ENCODE measurements at places on chromosomes 13 and 19. TPM values are rescaled to one million over a fixed set of nuclear protein-coding genes. Genes with fewer than 3 reads are reported as not detected.

PGLYRP2 gene
- not detected for total RNA-seq

OCEL1 gene
- total RNA-seq, result 22.2 TPM

ZNF571 gene
- 6.7 TPM for total RNA-seq

CGB2 gene
- total RNA-seq, result not detected

SLC44A2 gene
- 168 TPM for total RNA-seq

SYNGR4 gene
- not detected for total RNA-seq

FFAR1 gene
- not detected for total RNA-seq

GRCh38 chr13:21777166-21777565 lies 106.3 kb downstream of the FGF9 start:
- H3K27ac ChIP-seq, result no peak overlapping the region
- no peaks in the 10 kb centered on the region for H3K4me1 ChIP-seq
- H3K27me3 ChIP-seq, result no peaks in the 10 kb centered on the region
- H3K4me3 ChIP-seq, result no peak overlapping the region
- DNase-seq, result no peak

GRCh38 chr13:27792393-27793218 lies at the start of gene GSX1:
TSS of gene GSX1 (plus strand) at chr13:27792483. CDS start at chr13:27792691, 208 bp downstream.
- H3K27me3 ChIP-seq, result peaks cover 83% of the 10 kb centered on the region
- peaks cover 50% of the 10 kb centered on the region for H3K4me1 ChIP-seq

DNA sequence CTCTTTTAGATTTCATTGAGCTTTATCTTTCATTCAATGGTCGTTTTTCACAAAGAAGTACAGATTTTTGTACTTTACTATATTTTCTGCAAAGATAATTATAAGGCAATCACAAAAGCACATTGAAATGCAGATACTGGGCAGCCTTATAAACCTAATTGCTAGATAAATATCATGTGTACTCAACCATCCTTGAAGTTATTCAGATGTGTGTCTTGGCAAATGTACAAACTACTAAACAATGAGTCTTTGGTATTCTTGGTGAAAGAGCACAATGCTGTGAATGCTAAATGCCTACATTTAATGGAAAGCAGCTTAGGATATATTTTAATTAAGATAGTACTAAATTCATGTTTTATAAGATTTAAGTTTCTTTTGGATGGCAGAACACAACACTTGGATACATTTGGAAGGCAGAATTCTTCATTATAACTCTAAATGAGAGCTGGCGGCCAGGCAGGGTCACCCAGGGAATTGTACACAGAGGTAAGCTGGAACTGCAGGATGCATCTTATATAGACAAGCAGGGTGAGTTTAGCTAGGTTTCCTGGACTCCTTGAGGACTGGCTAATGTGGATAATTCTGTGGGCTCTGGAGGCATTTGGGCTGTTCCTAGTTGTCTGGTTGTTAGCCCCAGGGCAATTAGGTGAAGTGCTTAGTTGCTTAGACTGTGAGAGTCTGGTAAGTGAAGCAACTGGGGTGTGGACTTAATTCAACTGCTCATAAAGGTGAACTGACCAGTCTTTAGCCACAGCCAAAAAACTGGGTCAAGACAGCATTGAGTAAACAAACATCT lies 286.6 kb downstream of the PCDH20 start:
- DNase-seq, result no peak
- H3K4me1 ChIP-seq, result no peaks in the 10 kb centered on the region

DNA sequence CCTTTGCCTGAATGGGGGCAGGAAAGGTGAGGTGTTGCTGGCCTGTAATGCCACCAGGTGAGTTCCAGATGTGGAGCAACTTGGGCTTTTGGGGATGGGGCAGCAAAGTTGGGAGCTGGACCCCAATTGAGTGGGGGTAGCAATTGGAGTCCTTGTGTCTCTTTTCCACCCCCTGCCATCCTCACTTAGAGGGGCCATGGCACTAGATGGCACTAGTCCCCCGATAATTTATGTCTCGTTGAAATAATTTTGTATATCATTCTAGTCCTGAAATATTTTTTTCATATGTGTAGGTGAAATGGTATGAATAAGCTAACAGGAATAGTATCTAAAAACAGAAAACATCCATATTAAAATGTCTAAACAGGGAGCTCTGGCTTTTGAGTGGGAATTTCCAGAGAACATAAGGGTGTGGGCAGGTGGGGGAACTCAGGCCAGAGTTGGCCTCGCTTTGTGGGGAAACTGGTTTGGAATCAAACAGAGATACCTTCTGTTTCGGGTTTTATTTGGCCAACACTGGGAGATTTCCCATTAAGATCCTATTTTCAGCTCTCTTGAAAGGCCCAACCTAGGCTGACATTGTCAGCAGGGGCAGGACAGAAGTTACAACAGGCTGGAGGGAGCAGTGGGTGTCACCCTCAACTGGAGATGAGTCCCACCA lies 3.4 kb downstream of the ZNF576 start:
- H3K4me3 ChIP-seq, result no peak overlapping the region
- no peak overlapping the region for H3K27ac ChIP-seq
- H3K36me3 ChIP-seq, result peaks cover 31% of the 10 kb centered on the region
- no peaks in the 10 kb centered on the region for H3K27me3 ChIP-seq
- peaks cover 30% of the 10 kb centered on the region for H3K4me1 ChIP-seq
- DNase-seq, result no peak

GRCh38 chr19:54677217-54677616 lies 14.4 kb downstream of the LILRB4 start:
- DNase-seq, result no peak
- no peak overlapping the region for H3K4me3 ChIP-seq
- H3K27me3 ChIP-seq, result peaks cover 1% of the 10 kb centered on the region
- H3K4me1 ChIP-seq, result no peaks in the 10 kb centered on the region
- H3K36me3 ChIP-seq, result no peaks in the 10 kb centered on the region

DNA sequence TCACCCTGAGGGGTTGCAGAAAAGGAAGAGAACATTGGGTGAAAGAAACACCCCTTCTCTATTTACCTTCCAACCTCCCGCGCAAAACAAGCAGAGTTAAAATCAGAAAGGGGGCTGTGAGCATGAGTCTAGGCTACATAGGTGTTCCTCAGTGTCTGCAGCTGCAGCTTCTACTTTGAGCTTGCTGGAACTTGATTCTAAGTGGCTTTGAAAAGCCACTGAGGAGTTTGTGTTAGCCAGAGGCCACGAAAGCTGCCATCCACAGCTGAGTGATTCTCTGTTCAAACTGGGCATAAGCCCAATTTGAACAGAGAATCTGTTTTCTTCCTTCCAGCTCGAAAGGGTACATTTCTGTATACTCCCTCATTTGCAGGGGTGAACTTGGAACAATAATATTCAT lies 343.9 kb downstream of the PCDH9 start:
- DNase-seq, result no peak
- H3K4me3 ChIP-seq, result no peak overlapping the region
- H3K27me3 ChIP-seq, result no peaks in the 10 kb centered on the region
- no peaks in the 10 kb centered on the region for H3K36me3 ChIP-seq

GRCh38 chr13:60562096-60562780 lies 165.2 kb downstream of the TDRD3 start:
- no peaks in the 10 kb centered on the region for H3K36me3 ChIP-seq
- no peak overlapping the region for H3K4me3 ChIP-seq
- no peak overlapping the region for H3K27ac ChIP-seq
- no peak for DNase-seq
- no peaks in the 10 kb centered on the region for H3K27me3 ChIP-seq
